SK-N-SH treated with all-trans-retinoic acid at 6 μM for 48 hours (cell line): ENCODE measurements at places on chromosomes 1 and 21.

- no peak for ATAC-seq
These were observed 10.1 kb downstream of the RAB7B start for GRCh38 chr1:205993068-205993467.

DNA sequence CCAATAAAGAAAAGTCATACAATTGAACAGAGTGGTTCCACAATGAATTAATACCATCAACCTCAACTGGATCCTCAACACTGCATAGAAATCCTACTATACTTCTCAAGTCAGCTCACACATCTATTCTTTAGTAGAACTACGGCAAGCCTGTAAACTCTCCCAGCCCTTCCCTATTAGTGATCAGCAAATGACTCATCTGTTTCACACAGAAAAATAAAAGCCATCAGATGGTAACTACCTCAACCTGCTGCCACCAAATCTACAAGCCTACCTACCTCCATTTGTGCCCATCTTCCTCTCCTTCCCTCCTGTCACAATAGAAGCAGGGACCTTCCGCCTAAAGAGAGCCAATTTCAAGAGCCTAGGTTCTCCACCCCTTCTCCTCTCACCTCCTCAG lies 63.6 kb downstream of the DMAP1 start:
- no peak for ATAC-seq

DNA sequence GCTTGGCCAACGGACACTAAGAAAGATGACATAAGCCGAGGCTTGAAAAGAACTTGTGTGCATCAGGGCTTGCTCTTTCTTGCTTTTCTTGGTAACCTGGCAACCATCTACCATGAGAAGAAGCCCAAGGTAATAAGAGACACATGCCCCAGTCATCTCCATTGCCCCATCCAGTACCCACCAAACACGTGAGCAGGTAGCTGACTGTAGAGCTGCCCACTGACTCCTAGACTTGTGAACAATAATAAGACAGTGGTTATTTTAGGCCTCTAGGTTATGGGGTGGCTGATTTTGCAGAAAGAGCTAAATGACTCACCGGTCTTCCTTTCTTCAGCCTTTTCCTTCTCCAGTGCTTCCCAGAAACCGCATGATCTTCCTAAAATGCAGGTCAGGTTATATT lies 105.0 kb upstream of the JUN start:
- ATAC-seq: no peak

GRCh38 chr1:40352126-40352525 lies 21.4 kb upstream of the SMAP2 start:
- no peak for ATAC-seq

DNA sequence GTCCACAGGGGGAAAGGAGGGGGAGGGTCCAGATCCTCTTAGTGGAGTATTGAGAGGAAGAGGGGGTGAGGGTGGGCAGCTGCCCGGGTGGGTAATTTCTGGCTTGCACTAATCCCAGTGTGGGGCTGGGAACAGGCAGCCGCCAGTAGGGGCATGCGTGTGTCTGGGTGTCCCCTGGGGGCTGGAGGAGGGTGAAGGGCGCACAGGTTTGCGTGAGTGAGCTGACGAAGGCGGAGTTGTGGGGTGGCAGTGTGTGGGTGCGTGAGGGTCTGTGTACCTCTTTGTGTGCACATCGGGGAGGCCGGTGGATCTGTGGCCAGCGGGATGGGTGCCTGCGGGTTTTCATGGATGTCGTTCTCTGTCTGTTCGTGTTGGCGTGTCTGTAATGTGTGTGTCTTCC lies 97.3 kb downstream of the PAX7 start:
- no peak for ATAC-seq

- peak; percentile 99 for ATAC-seq
These were observed 112.9 kb downstream of the ZBTB18 start for GRCh38 chr1:244163861-244164510.

GRCh38 chr21:41425588-41425953 lies 468 bp upstream of the MX1 start:
- no peak for ATAC-seq

- ATAC-seq: peak; percentile 12; the same call in 2 of the 3 replicates
These were observed 2.3 kb downstream of the H3-3A start for GRCh38 chr1:226064816-226065248.

GRCh38 chr1:171834821-171835220 lies 6.5 kb upstream of the DNM3 start:
- no peak for ATAC-seq

DNA sequence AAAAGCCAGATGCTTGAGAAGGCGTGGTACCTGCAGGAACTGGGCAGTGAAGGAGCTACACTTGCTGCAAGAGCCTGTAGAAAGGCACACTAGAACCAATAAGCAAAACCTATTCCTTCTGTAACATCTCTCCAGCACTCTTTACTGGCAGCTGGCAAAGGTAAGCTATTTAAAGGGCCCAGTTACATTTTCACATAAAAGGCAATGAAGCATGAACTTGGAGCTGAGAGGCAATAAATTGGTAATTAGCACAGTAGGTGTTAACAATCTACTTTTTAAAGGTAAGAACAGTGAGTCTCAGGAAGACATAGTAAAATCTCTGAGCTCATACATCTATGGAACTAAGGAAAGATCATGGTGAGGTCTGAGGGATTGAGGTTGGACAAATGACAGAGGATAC lies 167.1 kb upstream of the OLFM3 start:
- no peak for ATAC-seq

DNA sequence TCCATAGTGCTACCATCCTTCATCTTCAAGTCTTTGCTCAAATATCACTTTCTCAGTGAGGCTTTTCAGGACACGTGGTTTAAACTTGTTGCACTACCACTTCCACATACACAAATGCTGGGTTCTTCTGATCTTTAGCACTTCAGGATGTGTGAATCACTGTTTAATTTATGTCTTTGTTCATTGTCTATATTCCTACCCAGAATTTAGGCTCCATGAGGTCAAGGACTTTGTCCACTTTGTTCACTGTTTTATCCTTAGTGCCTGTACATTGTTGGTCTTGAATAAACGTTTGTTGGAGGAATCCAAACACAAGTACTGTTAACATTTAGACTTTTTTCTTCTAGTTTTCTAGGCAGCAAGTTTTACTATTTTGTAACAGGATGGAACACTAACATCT lies 42.6 kb upstream of the RALGPS2 start:
- ATAC-seq: no peak

GRCh38 chr1:43880604-43881003 lies 53.0 kb upstream of the ARTN start:
- ATAC-seq: no peak

DNA sequence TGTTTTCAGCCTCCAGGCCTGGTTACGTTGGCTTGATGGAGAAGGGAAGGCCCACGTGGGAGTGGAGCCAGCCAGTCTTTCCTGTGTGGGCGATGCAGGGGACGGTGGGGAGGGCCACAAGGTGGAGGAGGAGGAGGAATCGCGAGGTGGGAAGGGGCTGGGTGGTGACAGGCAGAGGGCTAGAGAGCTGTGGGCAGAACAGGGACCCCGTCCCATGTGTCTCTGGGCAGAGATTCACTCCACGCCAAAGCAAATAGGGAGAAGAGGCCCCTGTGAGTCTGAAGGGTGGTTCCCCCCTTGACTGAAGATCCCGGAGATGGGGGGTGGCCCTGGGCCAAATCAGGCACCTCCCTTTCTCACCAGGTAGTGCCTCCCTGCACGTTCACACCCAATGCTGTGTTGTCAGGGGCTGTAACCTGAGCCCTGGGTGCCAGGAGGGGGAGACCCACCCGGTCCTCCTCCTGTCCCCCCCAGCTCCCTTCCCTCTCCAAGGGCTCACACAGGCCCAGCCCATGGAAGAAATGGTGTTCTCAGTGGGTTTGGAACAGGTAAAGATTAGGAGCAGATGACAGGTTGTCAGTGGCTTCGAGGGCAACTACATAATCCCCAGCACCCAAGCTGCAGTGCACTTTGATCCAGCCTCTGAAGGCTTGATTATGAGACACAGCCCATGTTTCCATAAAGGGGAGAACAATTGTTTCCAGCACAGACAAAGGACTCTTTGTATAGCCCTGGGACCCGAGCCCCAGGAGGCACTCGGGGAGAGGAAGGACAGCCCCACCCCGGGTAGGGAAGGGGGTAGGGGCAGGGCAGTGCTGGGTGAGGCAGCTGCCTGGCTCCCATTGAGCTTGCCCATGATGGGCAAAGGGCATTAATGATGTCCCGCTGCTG lies 37.7 kb upstream of the GPR37L1 start:
- no peak for ATAC-seq

GRCh38 chr1:28656335-28656734 lies 7.9 kb downstream of the RNU11 start:
- no peak for ATAC-seq

GRCh38 chr1:169892176-169892926 lies 1.3 kb downstream of the SCYL3 start:
- ATAC-seq: no peak

GRCh38 chr1:1351511-1352427 lies 2.6 kb upstream of the DVL1 start:
- no peak for ATAC-seq

DNA sequence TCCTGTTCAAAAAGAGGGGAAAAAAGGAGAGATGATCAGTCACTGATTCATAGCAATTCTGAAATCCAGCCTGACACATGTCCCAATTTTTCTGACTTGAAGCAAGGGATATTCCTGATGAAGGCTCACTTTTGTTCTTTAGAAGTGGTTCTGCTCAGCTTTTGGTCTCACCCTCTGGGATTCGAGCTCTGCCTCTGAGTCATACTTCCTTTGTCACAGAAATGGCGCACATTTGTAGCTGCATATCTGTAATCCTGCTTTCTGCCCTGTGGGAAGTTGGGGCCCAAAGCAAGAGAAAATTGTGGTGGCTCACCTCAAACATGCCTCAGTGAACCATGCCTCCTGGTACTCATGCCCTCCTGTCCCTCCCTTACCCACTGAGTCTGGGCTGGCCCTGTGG lies 22.3 kb upstream of the FAM78B start:
- no peak for ATAC-seq

DNA sequence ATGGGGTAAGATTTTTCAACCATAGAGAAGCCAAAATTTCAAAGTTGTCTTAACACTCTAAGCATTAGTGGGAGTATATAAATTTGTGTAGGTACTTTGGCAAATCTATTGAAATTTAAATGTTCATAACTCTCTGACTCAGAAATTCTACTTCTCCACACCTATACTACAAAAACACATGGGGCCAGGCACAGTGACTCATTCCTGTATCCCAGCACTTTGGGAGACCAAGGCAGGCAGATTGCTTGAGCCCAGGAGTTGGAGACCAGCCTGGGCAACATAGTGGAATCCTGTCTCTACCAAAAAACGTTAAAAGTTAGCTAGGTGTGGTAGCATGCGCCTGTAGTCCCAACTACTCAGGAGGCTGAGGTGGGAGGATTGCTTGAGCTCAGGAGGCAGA lies 41.3 kb upstream of the RAVER2 start:
- ATAC-seq: no peak

- no peak for ATAC-seq
These were observed 91.6 kb downstream of the DDAH1 start for GRCh38 chr1:85373378-85373708.

GRCh38 chr1:165496501-165496900 lies 47.3 kb upstream of the LRRC52 start:
- ATAC-seq: no peak

DNA sequence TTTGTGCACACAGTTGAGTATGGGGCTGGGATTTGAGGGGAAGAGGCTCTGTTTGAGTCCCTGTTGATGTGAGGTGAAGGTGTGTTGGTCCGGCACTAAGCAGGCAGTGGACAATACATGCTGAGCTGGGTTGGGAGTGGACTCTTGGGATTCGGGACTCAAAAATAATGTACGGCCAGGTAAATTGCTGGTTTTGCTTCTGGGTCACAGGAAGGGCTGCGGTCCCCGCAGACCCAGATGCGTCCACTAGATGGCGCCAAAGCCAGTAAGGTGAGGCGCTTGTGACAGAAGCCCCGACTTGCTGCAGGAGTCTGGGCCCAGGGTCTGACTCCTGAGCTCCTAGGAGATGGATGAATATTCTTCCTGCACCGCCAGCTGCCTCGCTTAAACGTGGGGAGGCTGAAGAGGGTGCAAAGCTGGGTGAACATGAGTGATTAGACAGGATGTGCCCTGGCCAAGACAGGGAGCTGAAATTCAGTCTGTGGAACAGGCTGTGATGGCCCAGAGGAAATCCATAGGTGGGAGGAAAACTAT lies 61.4 kb downstream of the ACBD3 start:
- peak; percentile 83 for ATAC-seq

DNA sequence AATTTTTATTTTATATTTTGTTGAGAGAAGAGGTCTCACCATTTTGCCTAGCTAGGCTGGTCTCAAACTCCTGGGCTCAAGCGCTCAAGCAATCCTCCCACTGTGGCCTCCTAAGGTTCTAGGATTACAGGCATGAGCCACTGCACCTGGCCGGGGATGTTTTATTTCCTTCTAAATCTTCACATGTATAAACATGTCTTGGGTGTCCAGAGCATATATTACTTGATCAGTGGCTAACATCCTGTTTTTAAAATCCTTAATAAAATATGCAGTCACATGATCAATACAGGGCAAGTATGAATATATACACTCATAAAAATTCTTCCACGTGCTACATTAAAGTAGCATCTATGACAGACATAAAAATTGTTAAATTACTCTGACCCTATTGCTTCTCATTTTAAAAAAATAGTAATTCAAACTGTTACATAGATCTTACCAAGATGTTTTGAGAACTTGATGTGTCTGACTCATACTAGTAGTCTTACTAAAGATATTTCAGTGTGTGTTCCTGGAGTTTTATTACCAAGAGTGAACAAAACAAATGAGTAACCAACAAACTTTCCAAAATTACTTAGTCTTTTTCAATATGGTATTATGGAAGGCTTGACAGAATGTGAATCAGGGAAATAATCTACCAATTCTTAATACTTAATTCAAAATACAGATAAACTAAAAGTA lies 222.5 kb downstream of the SLC45A1 start:
- peak; percentile 73 for ATAC-seq

- no peak for ATAC-seq
These were observed 26.5 kb upstream of the LPAR3 start for GRCh38 chr1:84919461-84919970.

DNA sequence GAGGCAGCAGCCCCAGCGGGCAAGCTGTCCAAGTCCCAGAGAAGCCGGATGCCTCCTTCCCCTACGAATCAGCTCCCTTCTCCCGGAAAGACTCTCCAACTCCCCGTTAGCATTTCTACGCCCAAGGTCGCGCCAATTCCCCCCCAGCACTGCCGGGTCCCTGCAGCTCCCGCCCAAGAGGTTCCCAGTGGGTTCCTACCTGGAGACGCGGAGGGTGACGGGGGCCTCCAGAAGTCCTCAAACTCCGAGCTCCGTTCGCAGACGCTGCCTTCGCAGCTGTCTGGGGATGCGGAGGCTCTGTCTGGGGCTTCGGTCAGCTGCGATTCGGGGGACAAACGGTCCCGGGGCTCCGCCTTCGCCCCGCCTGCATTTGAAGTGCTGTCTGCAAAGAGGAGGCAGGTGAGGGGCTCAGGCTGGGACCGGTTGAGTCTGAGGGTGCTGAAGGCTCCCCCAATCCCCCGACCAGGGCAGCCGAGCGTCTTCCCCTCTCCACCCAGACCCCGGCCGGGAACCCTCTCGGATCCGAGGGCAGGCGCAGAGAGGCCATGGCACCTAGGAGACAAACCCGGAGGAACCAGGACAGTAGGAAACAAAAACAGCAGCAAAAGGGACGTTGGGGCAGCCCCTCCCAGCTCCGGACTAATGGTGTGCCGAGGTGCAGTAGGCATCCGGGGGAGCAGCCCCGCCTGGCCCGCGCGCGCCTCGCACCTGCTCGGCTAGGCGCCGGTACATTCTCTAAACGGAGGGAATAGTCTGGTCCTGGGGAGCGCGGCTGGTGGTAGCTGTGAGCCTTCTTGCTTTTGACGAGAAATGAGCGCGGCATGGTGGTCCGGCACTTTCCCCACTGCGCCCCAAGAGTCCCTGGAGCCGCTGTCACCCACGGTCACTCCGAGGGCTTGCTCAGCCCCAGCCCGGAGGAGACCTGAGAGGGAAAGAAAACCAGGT lies 3.8 kb downstream of the GFI1 start:
- ATAC-seq: peak; percentile 7; the same call in 2 of the 3 replicates
